SJCRH30 (cell line): ENCODE measurements at places on chromosomes 16 and 17. TPM values are rescaled to one million over a fixed set of nuclear protein-coding genes. Genes with fewer than 3 reads are reported as not detected.
A peak's percentile ranks its signal among the peaks of the same experiment; 100 is the strongest.

GRCh38 chr17:78006338-78006737 is 47.8 kb downstream of the TNRC6C start:
- DNase-seq: no peak

GRCh38 chr17:67676305-67676704 is 41.4 kb upstream of the NOL11 start:
- no peak for DNase-seq

DNA sequence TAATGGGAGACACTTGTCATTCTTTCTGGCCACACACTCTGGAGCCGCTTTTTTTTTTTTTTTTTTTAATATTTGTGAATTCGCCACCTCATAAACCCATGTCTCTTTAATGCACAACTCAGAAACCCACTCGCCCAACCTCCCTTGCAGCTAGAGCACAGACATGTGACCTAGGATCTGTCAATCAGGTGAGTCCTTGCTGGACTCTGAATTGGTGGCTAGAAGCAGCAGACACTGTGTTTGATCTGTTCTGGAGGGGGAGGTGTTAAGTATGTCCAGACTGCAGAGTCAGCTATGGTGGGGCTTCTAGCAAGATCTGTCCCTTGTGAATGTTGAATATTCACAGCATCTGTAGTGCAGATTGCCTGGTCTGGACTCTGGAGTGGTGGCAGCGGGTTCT is 112.1 kb downstream of the PRKCB start:
- no peak for DNase-seq

DNA sequence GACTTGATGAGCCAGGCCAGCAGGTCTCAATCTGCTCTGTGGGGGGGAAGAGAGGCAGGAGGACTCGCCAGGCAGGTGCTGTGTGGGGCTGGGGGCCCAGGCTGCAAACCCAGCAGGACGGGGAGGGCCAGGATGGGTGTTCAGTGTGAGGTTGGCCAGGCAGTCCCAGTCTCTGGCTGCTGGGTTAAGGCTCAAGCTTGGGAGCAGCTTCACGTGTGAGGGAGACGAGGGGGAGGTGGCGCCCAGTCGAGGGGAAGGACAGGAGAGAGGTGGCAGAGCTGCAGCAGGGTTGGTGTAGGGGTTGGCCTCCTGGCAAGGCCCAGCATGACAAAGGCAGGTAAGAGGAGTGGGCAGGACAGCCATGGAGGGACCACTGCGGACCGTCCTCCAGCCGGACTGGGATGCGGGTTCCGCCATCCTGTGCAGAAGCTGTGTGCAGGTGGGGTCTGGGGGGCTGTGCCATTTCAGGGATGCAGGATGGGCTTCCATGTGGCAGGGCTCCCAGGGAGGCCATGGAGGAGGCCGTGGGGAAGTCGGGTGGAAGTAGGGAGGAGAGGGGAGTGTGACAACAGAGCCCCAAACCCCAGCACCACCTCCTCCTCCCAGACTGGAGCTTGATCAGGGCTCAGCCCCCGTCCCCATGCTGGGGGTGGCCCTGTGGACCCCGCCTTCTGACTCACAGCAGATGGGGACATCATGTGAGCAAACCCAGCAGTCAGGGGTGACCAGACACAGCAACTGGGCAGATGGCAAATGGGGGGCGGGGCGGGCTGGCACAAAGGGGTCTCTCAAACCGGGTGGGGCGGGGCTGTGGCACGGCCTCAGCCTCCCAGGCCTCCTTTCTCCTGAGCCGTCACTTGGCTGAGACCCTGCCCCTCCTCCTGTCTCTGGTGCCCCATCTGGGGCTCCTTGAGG is 2.8 kb downstream of the ADGRG1 start:
- DNase-seq: no peak

DNA sequence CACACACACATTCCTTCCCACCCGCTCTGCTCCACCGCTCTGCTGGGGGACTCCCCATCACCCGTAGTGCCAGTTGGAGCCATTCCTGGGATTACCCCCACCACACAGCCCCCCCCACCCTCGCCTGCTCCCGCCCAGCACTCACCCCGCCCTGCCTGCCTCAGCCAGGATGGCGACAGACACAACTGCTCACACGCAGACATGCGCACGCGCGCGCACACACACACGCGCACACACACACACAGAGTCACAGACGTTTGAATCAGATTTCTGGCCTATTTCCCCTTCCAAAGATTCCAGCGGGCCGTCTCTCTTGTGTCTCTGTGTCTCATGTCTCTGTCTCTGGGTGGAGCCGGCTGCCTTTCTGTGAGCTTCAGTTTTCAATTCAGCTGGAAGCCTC is 4.4 kb downstream of the CACNA1G start:
- peak; percentile 47 for DNase-seq

DNA sequence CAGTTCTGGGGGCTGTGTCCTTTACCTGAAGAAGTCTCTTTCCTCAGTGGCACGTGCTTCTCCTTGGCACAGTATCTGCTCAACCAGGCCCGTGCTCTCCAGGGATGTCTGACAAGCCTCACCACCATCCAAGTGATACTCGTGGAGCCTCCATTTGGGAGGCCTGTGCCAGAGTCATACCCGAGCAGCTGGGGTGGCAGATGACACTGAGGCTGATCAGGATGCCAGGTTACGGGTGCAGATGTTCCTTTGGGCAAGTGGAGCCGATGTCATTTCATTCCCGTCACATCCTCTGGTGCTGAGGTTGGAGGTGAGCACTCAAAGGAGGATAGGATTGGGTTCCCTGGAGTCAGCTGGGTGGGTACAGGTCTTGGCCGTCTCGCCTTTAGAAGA is 87.2 kb downstream of the KSR1 start:
- no peak for DNase-seq

DNA sequence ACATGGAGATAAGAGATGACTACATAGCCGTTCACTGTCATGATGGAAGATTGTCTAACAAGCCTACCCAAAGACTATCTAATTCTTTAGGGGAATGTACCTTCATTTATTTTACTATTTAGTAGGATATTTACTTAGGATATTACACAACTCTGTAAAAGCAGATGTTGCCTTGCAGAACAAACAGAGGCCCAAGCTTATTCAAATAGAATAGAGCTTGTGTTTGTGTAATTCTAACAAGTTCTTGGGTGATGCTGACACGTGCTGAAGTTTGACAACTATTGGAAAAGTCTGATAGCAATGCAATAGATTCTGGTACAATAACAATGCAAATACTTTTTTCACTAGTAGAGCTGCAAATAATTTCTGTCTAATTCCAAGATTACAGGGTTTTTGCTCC is 447.6 kb downstream of the TOX3 start:
- DNase-seq: no peak

DNA sequence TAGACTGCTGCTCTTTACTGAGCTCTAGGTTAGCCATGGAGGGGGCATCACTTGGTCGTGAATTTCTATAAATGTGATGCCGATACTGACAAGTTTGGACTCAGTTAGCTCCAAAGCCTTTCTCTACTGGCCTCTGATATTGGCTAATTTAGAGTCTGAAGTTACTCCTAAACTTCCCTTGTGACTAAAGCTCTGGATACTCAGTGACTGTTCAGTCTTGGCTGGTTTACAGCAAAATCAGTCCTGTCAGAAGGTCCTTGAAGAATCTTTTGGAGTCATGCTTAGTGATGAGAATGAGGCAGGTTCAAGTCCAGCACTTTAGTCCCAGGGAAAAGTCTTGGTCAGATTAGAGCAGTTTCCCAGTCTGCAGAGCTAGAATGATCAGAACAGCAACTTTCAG is 197.5 kb upstream of the HS3ST4 start:
- no peak for DNase-seq

DNA sequence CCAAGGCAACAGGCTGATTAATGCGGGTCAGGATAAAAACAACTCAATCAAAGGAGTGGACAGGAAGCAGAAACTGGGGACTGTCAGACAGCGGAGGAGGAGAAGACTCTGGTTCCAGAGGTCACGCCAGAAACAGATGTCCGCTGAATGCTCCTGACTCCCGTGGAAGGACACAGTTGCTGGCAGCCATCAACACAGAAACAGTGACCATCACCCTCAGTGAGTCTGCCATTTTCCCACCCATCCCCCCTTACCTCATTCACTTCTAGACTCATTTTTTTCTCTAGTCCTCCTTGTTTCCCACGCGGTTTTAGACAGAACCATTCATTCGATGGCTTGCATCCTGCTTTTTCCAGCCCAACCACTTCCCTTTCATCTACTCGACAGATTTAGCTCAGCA is 40.9 kb downstream of the DHRS7C start:
- DNase-seq: no peak

UTS2R gene
- 8.0 and 8.3 TPM in 2 replicates for total RNA-seq

PPP1R27 gene
- total RNA-seq: not detected in 2 replicates

KCNJ16 gene
- total RNA-seq: not detected in 2 replicates

MTHFSD gene
- 5.9 and 7.2 TPM in 2 replicates for total RNA-seq

SYCE1L gene
- total RNA-seq: 0.49 and 0.63 TPM in 2 replicates

SOX9 gene
- 104 and 105 TPM in 2 replicates for total RNA-seq

SLC5A11 gene
- 0.06 and 0.25 TPM in 2 replicates for total RNA-seq

ZNF18 gene
- 3.7 TPM in 2 replicates for total RNA-seq
